ENCODE measurements at places on chromosomes 2 and 18.

GRCh38 chr2:220296174-220296573, 668.7 kb downstream of the SLC4A3 start:
- no peak for DNase-seq

GRCh38 chr2:30393510-30393909, 53.5 kb upstream of the LCLAT1 start:
- no peak for DNase-seq

DNA sequence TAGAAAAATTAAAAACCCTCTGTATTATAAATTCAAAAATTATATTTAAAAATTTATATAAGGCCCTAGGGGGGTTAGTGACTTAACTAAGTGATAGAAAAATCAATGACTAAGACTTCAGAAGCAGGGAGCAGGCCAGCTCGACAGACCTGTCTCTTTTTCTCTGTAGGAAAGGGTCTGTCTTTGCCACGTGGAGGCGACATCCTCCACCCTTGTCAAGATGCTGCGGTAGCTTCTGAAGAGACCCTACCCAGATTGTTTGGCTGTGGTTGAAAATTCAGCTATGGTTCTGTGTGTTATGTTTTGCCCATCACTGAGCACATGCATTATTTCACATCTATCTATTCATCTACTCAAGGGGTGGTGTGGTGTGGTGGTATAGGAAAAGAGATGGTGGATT, 8.2 kb upstream of the SLC4A3 start:
- DNase-seq, result no peak

- DNase-seq, result no peak
Observed at GRCh38 chr2:184581391-184581790, 16.9 kb upstream of the ZNF804A start.

GRCh38 chr2:138007431-138007830, 43.2 kb downstream of the HNMT start:
- DNase-seq, result no peak

- DNase-seq, result no peak
Observed at GRCh38 chr2:252001-252602, 11.7 kb downstream of the SH3YL1 start.

GRCh38 chr18:10833656-10834055, 307.8 kb downstream of the NAPG start:
- DNase-seq, result no peak

DNA sequence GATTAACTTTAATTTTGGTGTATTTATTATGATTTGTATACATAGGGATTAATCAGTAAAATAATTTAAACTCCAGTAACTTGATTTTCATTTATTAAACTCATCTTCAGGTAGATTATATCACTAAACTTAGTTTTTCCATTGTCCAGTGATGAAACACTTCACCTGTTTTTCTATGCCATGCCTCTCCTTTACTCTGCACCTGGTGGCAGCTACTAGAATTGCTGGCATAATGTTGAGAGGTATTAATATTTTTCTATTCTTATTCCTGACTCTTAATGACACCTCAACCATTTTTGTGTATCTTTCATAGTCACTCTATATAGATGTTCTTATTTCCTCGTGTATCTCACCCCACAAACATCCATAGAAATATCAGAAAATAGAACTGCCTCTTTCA, 940.3 kb upstream of the CRIM1 start:
- no peak for DNase-seq

DNA sequence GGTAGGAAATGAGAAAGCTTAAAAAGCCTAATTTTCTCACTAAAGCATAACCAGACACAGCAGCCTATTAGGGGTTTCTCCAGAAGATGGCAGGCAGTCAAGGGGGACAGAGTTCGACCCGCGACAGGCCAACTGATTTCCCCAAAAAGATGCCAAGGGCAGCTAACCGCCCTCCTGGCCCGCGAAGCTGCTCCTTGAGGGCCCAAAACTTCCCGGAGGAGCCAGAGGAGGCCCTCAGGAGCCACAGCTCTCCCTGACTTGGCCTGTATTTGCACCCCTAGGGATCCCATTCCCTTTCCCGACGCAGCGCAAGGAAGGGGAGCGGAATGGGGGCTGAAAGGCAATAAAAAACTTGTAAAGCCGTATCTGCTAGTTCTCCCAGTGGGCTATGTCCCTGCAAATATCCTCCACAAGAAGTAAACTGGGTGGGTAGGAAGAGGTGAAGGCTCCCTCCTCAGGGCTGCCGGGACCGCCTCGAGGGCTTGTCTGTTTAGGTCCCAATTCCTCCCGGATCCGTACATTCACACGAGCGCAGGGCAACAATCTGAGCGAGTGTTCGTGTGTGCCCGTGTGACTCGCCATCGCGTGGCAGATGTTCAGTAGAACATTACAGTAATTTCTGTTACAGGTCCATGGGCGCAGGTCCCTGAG, 756 bp upstream of the NAGK start:
- DNase-seq, result no peak

DNA sequence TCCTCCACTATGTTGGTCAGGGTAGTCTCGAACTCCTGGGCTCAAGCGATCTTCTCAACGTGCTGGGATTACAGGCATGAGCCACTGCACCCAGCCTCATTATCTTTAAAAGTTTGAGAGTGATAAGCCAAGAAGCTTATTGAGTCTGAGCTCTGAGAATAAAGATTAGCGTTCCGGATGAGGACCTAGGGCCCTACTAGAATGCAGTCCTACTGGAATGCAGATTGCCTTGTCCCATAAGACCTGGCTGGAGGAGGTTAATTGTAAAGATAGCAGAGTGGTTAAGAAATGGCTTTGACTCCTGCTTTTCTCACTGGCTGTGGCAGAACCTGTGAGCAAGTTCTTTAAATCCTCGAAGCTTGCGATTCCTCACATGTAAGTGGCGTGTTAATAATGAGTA, 4.0 kb downstream of the VWA3B start:
- DNase-seq, result no peak

DNA sequence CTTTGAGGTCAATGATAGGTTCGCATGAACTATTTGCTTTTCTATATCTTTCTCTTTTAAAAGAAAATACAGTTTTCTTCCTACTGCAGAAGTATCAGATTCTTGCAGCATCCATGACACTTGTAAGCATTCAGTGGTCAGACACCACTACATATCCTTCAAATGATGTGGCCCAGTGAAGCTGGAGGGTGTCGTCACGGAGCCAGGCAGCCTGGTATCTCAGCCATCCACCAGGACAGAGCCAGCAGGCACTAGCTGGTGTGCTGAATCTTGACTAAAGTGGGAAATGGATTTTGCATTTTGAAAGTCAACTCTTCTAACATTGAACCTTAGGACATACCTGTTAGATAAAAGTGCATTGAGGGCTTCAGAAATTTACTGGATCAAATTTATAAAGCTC, 5.4 kb downstream of the KLHL14 start:
- no peak for DNase-seq
